Fibroblast of skin of left quadriceps (primary cell): ENCODE measurements at places on chromosomes 5 and 9.

- DNase-seq: no peak
These were observed 424.5 kb upstream of the CLINT1 start for GRCh38 chr5:158283397-158283796.

- no peak for DNase-seq
These were observed 11.7 kb downstream of the OLFML2A start for GRCh38 chr9:124788542-124789217.

DNA sequence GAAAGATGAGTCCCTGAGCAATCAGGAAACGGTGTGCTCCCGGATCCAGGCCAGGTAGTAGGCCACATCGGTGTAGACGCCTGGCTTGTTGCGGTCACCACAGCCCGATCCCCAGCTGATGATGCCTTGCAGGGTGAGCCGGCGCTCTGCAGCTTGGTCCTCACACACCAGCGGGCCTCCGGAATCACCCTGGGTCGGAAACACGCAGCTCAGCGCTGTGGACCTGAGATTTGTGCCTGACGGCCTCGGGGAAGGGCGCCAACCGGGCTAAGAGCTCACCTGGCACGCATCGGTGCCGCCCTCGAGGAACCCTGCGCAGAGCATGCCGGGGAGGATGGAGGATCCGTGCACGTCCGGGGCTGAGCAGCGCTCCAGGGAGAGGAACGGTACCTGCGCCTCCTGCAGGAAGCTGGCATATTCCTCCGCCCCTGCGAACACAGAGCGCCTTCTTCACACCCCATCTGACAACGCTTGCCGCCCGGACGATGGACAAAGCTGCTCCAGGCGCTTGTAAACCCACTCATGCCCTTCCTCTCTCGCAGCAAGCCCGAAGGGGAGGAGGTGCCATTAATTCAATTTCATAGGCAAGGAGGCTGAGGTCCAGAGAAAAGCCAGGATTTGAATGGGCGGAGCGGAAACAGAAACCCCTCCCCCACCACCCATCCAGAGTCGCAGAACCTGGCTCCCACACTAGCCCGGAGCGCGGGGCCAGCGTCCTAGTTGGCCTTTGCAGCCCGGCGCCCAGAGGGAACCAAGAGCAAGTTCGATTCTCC, 2.0 kb upstream of the PFN3 start:
- no peak for DNase-seq

- no peak for DNase-seq
These were observed 293.7 kb downstream of the KIF4B start for GRCh38 chr5:155307229-155307628.

DNA sequence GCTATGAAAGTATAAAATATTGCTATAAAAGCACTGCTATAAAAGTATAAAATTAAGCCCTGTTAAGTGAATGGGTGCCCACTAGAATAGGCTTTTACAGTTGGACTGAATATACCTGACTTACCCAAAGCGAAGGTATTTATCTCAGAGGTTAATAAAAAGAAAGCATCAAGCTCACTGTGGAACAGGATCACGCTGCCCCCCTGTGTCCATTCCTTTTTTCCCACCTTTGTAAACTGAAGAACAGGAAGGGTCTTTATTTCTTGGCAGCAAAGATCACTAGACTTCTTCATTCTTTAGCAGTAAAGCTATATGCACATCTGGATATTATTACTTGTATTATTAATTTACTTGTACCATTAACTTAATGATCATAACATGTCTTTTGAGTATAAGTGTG, 22.1 kb upstream of the PLPP6 start:
- DNase-seq: no peak

GRCh38 chr5:120528609-120529008, 64.5 kb downstream of the PRR16 start:
- no peak for DNase-seq

DNA sequence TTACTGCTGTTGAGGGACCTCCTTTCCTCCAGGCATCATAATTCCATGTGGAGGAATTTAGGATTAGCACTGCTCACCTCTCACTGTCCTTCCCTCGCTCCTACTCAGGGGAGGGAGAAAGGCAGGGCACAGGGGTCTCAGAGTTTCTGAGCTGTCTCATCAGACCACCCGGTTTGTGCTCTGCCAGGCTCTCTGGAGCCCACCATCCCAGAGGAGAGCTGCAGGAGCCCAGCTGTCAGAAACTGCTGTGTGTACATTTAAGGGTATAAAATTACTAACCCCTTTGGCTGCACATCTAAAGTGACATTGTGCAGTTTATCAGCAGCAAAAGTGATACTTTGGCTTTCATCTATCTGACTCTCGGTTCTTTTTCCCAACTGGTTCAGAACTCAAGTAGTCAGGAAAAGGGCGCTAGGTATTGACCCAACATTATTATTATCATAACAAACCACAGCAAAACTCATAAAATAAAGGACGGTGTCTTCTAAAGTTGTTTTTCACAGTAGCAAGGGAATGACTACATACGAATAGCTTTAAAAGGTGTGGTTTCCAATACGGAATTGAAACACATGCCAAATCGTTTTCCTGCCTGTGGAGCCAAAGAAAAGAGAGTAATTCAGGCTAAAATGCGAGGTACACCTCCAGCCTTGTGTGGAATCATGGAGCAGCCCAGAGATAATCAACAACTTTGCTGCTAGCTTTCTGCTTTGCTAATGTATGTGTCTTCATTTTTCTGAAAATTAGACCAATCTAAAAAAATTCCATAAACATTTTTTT, 348.1 kb downstream of the TMEM167A start:
- DNase-seq: no peak

- no peak for DNase-seq
These were observed 80.4 kb downstream of the TEK start for GRCh38 chr9:27189426-27189825.

- DNase-seq: no peak
These were observed 71.4 kb downstream of the LRSAM1 start for GRCh38 chr9:127522727-127523126.

DNA sequence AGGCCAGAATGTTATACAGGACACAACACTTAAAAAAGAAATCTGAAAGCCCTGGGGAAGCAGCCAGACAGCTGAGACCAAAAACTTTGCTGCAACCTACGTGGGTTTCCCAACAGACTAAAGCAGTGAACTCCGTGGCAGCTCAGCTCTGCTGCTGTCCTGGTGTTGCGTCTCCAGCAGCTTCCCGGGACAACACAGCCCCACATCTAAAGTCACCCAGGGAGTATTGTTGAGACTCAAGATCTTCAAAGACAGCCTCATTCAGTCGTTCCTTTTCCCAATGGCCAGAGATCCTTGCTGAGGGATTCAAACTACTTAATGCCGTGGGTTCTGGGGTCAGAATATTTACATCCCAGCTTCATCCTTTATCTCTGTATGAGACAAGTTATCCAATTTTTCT, 125.8 kb downstream of the MED10 start:
- no peak for DNase-seq

GRCh38 chr5:169064093-169064492, 236.8 kb downstream of the SLIT3 start:
- no peak for DNase-seq

DNA sequence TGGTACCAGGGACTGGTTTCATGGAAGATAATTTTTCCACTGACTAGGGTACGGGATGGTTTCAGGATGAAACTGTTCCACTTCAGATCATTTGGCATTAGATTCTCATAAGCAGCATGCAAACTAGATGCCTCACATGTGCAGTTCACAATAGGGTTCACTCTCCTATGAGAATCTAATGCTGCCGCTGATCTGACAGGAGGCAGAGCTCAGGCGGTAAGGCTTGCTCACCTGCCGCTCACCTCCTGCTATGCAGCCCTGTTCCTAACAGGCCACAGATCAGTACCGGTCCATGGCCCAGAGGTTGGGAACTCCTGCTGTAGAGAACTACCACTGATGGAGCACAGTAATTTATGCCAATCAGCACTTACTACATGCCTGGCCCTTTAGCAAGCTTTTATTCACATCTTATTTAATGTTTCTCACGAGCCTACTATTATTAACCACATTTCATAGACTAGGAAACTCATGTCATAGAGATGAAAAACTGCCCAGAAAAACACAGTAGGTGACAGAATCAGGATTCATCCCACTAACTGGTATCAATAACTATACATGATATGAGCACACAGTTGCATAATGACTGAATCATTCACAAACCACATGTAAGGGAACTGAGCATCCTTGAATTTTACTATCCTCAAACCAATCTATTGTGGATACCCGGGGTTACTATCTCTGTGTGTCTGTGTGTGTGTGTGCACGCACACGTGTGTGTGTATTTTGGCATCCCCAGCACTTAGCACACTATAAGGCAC, 46.5 kb downstream of the SVEP1 start:
- no peak for DNase-seq

DNA sequence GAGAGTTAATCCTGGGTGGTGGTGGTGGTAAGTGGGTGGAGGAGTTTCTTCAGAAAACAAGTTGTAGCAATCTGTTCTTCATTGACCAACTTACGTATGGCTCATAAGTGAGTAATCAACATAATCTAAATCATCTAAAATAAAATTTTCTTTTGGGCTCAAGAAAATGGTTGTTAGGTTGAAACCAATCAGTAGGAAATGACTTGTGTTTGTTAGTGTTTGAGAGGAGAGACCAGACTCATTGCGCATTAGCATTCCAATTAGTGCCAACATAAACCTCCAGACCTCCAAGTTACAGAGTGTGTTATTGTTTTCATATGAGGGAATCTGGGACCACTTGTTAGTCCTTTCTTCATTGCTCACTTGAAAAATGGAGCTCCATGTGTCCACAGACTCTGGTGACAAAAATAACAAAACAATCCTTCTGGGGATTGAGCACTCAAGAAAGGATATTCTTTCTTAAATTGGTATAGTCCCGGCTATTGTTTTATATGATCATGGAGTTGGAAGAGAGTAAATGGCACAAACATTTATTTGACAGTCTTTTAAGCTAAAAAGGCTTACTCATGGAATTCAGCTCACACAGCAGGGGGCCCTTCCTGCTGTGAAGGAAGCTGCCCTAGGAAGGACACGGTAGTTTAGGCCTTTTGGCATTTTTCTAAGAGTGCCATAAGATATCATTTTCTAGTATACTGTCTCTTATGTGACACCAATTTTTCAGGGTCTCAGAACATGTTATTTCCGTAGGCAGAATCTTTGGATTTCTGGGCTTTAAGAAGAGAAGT, 441.1 kb downstream of the EBF1 start:
- DNase-seq: peak; percentile 53

DNA sequence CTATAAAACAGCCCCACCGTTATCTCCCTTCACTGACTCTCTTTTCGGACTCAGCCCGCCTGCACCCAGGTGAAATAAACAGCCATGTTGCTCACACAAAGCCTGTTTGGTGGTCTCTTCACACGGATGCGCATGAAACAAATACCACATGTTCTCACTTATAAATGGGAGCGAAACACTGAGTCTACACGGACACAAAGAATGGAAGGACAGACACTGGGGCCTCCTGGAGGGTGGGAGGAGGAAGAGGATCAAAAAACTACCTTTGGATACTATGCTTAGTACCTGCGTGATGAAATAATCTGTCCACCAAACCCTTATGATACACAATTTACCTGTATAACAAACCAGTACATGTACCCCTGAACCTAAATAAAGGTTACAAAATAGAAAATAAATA, 98.6 kb downstream of the ICE1 start:
- no peak for DNase-seq

DNA sequence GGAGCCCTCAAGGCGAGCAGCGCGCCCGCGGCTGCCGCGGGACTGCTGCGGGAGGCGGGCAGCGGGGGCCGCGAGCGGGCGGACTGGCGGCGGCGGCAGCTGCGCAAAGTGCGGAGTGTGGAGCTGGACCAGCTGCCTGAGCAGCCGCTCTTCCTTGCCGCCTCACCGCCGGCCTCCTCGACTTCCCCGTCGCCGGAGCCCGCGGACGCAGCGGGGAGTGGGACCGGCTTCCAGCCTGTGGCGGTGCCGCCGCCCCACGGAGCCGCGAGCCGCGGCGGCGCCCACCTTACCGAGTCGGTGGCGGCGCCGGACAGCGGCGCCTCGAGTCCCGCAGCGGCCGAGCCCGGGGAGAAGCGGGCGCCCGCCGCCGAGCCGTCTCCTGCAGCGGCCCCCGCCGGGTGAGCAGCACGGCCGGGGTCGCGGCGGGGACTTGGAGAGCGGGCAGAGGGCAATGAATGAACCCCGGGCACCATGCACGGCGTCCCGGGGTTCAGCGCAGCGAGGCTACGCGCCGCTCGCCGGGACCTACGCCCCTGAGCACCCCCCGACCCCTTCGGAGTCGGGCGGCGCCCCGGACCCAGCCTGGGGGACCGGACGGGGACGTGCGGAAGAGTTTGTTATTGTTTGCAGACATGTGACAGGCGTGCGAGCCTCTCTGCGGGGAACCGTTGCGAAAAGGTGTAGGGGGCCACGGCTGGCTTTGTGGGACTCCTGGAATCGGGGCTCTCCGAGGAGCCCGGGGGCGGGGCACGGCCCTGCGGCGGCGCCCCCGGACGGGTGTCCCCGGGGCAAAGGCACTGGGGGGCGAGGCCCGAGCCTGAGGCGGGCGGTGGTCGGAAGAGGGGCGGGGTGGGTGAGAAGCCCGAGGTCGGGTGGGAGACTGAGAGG, 553 bp downstream of the MAP3K1 start:
- no peak for DNase-seq

- DNase-seq: no peak
These were observed 405.6 kb upstream of the ZNF608 start for GRCh38 chr5:125152044-125152443.

DNA sequence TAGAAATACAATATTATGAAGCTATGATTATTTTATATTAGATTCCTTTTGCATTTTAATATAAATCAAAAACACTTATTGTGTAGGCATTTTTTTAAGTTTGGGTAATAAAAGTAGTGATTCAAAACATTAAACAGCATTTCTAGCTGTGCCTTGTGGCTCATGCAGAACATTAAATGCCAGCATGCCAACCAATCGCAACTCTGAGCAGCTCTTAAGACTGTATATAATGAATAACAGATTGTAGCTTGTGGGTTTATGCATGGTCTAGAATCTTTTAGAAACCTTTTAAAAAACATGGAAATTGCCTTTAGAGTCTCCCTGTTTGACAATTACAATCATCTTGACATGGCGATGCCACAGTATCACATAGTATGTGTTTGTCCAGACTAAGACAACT, 903.8 kb downstream of the EFNA5 start:
- DNase-seq: peak; percentile 8

DNA sequence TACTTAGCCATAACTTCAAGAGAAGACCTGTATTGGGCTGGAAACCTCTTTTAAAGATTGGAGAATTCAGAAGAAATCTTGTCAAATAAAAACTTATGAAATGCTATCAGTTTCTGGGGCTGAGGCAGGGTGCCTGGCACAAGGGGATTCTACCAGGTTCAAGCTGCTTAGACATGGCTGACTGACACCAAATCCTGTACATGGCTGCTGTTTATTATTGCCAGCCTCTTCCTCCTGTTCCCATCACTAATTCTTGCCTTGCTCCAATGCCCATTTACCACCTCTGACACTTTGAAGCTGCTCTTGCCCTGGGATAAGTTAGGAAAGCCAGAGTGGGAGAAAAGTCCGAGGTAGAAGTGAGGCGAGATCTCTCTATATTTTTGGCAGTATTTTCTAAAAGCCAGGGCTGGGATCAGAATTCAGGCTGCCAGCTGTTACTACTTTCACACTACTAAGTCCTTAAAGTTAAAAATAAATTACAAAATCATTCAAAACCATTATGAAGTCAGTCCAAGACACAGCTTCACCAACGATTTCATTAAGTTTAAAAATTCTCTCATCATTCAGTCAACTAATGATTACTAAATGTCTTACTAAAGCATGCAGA, 66.3 kb upstream of the TNFAIP8 start:
- no peak for DNase-seq
